ENCODE measurements at places on chromosomes 11 and 22.

DNA sequence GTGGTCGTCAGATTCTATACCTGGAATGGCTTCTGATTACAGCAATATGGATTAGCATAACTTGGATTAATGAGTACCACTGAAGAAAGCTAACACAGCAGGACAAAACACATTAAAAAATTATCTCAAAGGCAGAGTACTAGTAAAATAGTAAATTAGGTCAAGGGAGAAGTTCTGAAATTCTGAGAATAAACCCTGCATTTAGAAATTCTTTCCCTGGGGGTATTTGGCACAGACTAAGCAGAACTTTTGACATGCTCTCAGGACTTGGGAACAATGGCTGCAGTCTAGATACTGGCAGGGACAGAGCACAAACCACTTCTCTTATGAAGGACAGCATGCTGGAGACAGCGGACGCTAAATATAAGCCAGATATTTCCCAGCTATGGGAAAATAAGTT, 85.6 kb upstream of the GRIA4 start:
- DNase-seq, result no peak

DNA sequence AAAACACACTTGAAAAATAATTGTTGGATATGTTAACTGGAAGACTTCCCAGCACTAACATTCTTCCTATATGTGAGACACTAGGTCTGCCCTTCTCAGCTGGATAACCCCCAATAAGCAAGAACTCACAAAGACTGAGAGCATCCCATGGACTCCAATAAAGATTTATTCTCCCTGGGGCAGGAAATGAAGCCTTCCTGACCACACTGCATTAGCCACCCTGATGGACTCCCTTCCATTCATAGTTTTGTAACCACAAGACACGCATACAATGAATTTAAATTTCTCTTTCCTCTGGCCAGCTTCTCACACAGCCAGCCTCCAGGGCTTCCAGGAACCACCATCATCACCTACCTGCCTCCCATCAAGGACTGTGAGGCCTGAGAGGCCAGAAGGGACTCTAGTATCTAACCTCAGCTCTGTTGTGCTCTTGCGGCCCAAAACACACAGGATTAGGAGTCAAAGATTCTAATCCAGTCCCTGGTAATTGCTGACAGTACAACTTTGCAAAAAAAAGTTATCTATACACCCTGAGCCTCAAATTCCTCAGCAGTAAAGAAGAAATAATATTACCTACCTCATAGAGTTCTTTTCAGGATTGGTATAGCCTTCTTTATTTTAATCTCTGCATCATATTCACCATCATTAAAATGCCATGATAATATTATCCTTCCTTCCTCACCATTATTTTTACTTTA, 45.6 kb upstream of the GDPD4 start:
- DNase-seq, result no peak

GRCh38 chr22:39382410-39382809, 17.2 kb upstream of the TAB1 start:
- no peak for DNase-seq

DNA sequence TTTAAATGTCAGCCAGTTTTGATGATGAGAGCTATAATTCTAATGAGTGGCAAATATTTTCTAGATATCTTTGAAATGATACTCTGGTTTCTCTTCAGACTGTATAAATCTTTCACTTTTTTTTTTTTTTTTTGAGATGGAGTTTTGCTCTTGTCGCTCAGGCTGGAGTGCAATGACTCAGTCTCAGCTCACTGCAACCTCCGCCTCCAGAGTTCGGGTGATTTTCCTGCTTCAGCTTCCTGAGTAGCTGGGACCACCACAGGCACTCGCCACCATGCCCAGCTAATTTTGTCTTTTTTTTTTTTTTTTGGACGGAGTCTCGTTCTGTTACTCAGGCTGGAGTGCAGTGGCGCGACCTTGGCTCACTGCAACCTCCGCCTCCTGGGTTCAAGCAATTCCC, 113.6 kb downstream of the TEAD1 start:
- no peak for DNase-seq

DNA sequence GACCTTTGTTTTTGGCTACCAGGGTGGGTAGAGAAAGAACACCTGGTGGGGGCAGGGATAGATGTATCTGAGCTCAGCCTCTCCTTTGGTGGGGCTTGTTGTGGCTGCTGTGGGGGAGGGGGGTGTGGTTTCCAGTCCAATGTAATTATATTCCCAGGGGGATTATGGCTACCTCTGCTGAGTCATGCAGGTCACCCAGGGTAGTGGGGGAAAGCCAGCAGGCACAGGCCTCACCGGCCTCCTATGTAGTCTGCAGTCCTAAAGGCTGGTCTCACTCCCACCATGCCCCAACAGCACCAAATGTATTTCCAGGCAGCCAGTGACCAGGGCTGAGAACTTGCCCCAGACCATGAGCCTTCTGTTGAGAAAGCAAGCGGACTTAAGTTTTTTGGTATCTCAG, 119.6 kb downstream of the DYNC2H1 start:
- no peak for DNase-seq

DNA sequence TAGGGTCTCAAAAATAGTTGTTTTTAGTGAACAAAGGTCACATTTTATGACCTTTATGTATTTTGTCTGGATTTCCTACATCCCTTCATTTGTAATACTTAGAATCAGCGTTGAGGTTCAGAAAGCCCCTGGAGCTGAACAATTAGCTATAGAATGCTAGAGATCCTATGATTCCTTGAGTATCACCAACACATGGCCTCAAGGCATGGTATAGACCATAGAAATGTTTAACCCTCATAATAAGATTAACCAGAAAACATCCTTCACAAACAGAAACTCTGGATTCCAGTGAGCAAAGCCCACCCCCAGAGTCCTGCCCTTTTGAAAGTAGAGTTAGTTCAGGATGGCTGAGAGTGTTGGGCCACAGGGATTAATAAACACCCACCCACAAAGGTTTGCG, 77.3 kb downstream of the CYB5R2 start:
- DNase-seq, result no peak

DNA sequence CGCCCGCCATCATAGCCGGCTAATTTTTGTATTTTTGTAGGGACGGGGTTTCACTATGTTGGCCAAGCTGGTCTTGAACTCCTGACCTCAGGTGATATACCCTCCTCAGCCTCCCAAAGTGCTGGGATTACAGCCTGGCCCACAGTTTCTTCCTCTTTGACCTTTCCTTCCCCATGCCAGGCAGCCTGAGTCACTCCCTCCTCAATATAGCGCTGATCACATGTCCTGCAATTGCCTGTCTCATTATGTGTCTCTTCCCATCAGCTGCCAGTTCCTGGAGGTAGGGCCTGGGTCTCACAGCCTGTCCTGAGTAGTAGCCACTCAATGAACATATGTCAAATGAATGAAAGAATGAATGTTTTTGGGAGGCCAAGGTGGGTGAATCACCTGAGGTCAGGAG, 43.0 kb upstream of the CCDC134 start:
- no peak for DNase-seq

DNA sequence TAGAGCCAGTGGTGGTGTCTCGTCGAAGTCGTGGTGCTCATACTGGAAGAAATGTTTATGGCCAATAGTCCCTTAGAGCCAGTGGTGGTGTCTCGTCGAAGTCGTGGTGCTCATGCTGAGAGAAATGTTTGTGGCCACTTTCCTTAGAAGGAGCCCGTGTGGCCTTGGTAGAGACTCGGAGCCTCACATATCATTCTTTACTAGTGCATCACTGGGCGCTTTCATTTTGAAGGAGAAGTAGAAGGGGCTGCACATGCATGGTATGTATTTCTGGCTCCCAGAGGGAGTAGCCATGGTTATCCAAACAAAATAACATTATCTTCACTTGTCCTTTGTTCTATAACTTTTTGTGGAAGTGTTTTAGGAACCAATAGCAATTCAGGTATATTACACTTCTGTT, 69.5 kb downstream of the JAM3 start:
- no peak for DNase-seq

DNA sequence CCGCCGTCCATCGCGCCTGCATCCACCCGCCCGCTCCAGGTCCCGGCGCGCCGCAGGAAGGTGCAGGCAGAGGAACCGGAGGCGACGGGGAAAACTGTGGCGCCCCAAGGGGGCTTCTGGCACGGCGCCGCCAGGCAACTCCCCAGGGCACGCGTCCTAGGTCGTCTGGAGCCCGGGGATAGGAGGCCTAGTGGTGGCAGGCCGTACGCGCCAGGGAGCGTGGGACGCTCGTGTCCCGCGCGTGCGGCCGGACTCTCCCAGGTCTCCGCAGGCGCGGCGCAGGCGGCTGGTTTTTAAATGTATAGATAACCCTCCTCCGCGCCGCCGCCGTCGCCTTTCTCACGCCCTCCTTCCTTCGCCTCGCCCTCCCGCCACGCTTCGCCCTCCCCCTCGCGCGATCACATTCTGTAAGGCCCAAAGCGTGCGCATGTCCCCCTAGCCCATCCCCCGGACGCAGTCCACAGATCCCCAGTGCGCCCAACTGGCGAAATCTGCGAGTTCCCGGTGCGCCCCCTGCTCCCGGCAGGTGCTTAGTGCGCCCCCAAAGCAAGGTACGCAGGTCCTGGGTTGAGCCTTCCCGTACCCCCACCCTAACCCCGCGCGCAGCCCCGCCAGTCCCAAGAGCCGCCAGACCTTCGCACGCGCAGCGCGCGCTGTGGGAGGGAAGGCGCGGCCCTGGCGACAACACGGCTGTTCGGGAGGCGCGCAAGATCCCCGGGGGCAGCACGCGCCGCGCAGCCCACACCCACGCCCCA, at the start of gene ASCL2:
ASCL2 (minus strand) TSS at position 267 of the 755 bp plus-strand sequence; CDS start at position 11, 256 bp downstream.
- DNase-seq, result no peak

DNA sequence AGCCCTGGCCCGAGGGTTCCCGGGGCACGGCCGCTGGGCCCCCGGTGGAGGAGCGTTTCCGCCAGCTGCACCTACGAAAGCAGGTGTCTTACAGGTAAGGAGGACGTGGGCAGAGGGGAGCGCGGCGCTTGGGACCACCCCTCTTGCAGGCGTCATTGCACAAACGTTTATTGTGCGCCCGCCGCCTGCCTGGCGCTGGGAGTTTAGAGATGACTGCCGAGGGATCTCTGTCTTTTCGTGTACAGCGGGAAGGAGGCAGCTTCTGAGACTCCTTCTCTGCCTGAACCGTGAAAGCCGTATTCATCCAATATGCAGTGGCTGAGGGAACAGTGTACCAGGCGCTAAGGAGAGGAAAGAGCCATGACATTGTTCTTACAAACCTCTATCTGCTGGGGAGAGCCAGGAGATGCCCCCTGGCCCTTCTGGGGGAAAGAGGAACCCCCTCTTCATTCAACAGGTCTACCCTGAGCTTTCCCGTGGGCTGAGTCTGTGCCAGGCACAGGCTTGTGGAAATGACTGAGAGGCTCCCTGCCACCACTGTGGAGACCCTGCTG, 13.8 kb upstream of the DGKZ start:
- no peak for DNase-seq

DNA sequence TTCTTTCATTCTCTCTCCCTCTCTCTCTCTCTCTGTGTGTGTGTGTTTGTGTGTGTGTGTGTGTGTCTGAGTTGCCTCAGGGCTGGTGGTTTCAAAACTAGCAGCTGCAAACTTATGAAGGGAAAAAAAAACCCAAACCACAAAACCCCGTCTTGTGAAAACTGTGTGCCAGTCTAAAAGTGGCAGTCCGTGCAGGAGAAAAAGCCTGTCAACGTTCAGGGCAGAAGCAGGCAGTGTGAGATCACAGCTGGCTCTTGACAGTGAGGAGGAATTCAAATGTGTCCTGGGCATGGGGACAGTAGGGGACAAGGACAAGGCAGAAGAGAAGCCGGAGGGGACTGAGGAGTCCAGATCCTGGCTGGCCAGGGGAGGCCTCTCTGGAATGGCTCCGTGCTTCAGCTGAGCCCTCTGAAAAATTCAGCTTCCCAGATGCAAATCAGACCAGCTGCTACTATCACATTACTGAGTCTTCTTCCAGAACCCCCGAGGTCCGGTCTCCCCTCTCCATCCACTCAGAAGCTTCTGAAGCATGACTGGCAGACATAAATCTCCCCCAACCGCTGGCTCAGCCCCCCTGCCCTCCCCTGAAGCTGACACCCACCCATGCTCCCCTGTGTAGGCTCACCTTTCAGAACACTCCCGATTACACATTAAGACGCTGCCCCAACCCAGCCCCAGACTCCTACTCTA, 31.9 kb downstream of the FLI1 start:
- DNase-seq, result peak; percentile 17

DNA sequence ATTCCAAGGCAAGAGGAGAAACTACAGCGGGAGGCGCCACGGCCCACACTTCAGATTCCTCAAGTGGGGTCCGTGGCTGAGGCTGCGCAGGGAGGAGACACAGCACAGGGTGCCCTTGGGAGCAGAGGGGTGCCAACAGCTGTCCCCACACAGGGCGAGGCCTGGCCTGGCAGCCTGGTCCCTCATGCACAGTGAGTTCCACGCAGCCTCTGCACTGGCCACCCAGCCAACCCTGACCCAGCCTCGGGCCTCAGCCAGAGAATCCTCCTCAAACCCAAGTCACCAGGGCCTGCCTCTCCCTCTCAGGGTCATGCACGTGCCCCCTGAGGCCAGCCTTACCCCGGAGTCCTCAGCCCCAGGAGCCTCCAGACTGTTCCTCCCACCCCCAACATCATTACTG, 22.4 kb upstream of the MOB2 start:
- DNase-seq, result no peak
